ENCODE measurements at places on chromosomes 13 and 19. TPM values are rescaled to one million over a fixed set of nuclear protein-coding genes. Genes with fewer than 3 reads are reported as not detected.

Gene OR7D2
- under 0.01 TPM for total RNA-seq

Gene ETV2
- total RNA-seq, result 0.11 TPM

Gene SIGLEC12
- total RNA-seq, result not detected

Gene SYNE4
- not detected for total RNA-seq

Gene PDX1
- total RNA-seq, result not detected

Gene ZNF729
- total RNA-seq, result under 0.01 TPM

Gene TNFSF13B
- 5.5 TPM for total RNA-seq

Gene LILRB3
- total RNA-seq, result not detected

Gene ZNF626
- total RNA-seq, result 15.6 TPM

Gene SYCN
- total RNA-seq, result not detected

Measured in uterine smooth muscle cell (primary cell).